Activated CD8-positive, alpha-beta T cell treated with anti-CD3 and anti-CD28 coated beads for 36 hours (primary cell): ENCODE measurements at places on chromosomes 1 and 21. TPM values are rescaled to one million over a fixed set of nuclear protein-coding genes. Genes with fewer than 3 reads are reported as not detected.

GRCh38 chr1:162364498-162364897, 12.2 kb downstream of the SPATA46 start:
- no peaks in the 10 kb centered on the region for H3K27me3 ChIP-seq
- H3K36me3 ChIP-seq, result no peaks in the 10 kb centered on the region
- no peak for DNase-seq
- no peaks in the 10 kb centered on the region for H3K4me1 ChIP-seq
- no peak overlapping the region for H3K27ac ChIP-seq

DNA sequence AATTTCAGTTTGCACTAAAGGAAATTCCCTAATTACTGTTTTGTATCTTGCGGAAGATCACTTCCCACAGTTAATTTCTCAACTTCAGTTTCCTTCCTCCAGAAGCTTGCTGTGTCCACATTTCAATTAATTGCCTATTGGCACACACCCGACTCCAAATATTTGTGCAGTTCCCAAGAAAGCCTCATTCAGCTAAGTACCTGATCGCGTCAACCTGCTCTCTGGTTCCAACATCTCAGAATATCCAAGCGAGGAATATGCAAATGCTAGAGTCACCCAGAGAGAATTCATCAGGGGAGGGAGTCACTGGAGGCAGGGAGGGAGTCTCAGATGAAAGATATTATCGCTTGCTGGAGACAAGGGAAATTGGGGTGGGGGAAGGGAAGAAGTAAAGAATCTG, 351.3 kb downstream of the RRAGC start:
- H3K4me3 ChIP-seq, result no peak overlapping the region
- H3K36me3 ChIP-seq, result no peaks in the 10 kb centered on the region
- H3K27me3 ChIP-seq, result peaks cover 38% of the 10 kb centered on the region
- peaks cover 3% of the 10 kb centered on the region for H3K4me1 ChIP-seq
- DNase-seq, result no peak

DNA sequence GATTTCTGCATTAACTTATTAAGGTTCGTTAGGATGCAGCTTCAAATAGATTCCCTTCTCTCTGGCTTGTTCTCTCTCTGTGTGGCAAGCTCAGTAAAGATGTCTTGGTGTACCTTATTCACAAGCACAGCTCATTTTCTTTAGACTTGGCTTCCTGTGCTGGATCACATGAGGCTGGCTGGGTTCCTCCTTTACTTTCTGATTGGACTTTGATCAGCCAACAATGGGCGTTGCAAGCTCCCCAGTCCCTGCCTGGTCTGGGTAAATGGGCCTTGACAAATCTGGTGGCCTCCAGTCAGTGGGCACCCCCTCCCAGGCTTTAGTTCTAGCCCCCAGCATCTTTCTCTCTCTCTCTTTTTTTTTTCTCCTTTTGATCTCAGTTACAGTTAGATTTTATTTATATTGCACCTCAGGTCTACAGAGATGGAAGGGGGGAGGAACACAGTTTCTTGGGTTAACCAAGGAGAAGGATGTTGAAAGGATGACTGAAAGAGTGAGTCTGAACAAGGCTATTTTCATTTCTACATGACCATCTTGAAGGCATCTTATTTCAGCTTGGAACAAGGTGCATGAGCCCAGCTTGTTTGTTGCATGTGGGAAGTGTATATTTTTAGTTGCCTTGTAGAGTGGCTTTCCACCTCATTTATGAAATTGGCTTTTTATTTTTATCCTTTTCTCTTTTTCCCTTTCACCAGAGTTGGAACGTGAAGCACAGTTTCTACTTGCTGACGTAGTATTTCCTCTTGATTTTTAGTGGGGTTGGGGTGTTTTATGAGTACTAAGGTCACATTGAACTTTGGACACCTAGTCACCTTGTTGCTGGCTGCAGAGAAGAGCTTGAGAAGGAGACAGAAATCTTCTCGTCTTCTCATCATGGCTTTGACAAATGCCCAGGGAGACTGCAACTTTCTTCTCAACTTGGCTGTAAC, 77.1 kb downstream of the PBX1 start:
- H3K27ac ChIP-seq, result no peak overlapping the region
- no peak for DNase-seq
- no peaks in the 10 kb centered on the region for H3K36me3 ChIP-seq
- H3K4me3 ChIP-seq, result no peak overlapping the region

Gene LCE1F
- not detected for total RNA-seq

Gene FALEC
- total RNA-seq, result not detected

DNA sequence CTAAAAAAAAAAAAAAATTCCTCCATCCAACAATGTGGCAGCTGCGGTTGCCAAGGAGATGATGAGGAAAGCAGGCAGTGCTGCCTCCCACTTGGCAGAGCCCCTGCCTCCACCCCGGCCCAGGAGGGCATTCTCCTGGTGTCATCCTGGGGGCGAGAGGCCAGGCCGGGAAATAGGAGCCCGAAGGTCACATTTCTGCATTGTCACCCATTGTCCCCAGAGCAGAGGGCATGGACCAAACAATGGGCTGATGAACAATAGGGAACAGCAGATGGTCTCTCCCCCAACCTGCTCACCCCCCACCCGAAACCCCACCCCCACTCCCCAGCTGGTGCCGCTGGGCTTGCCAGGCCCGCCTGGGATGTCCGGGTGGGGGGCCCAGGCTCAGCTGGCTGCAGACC, 37.3 kb downstream of the CAMK2N1 start:
- no peaks in the 10 kb centered on the region for H3K4me1 ChIP-seq
- H3K4me3 ChIP-seq, result no peak overlapping the region
- H3K27ac ChIP-seq, result no peak overlapping the region
- H3K27me3 ChIP-seq, result peaks cover 17% of the 10 kb centered on the region
- H3K36me3 ChIP-seq, result no peaks in the 10 kb centered on the region

Gene FGR
- 0.56 TPM for total RNA-seq

DNA sequence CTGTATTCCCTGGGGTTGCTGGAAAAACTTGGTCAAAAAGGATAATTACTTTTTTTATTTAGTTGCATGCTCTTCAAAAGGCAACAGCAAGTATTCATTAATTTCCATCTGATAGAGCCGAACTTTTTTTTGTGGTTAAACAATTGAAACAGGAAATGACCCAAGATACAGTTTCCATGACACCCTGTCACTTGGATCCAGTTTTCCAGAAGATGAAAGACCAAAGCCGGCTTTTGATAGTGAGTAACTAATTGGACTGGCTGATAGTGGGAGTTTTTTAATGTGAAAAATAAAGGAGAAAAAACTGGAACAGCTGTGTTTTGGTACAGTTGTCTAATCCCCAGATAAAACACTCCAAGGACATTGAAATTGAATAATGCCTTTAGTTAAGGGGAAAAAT, 33.0 kb downstream of the CACHD1 start:
- peaks cover 21% of the 10 kb centered on the region for H3K4me1 ChIP-seq
- no peaks in the 10 kb centered on the region for H3K36me3 ChIP-seq
- peaks cover 7% of the 10 kb centered on the region for H3K27me3 ChIP-seq
- H3K27ac ChIP-seq, result no peak overlapping the region
- DNase-seq, result no peak

DNA sequence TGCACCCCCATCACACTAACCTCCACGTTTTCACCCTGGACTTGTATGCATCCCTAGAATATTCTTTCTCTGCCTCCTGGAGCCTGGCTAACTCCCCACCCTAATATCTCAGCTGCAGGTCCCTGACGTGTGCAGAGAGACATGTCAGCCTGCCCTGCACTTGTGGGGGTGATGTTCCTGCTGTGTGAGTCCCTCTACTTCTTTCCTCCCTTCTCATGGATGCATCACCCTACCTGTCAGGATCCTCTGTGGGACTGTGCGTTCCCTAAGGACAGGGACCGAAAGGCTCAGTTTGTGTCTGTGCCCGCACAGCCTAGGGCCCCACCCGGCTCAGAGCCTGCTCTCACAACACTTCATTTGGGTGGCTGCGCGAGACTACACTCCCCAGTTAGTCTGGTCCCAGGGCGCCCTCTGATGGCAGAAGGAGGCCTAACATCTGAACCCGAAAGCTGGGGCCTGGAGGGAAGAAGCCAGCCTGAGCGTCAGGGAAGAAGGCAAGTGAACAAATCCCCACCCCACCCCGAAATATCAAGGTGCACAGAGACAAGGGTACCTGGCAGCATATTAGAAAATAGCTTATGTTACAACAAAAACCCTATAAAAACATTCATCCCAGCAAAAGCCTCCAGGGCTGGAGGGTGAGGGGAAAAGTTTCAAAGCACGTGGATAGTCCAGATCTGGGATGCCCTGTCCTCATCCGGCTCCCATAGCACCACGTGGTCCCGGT, 3.7 kb downstream of the CD52 start:
- peak overlapping the region; percentile 93 for H3K4me3 ChIP-seq
- peaks cover 49% of the 10 kb centered on the region for H3K4me1 ChIP-seq
- peak overlapping the region; percentile 94 for H3K27ac ChIP-seq
- DNase-seq, result peak; percentile 98

Gene MAP3K21
- 2.7 TPM for total RNA-seq
